ENCODE measurements at places on chromosomes 4 and X.

GRCh38 chrX:111505783-111506182 is 5.7 kb upstream of the SERTM2 start:
- DNase-seq = no peak

- DNase-seq = no peak
Observed at GRCh38 chrX:69618803-69619202, 2.9 kb downstream of the EDA start.

DNA sequence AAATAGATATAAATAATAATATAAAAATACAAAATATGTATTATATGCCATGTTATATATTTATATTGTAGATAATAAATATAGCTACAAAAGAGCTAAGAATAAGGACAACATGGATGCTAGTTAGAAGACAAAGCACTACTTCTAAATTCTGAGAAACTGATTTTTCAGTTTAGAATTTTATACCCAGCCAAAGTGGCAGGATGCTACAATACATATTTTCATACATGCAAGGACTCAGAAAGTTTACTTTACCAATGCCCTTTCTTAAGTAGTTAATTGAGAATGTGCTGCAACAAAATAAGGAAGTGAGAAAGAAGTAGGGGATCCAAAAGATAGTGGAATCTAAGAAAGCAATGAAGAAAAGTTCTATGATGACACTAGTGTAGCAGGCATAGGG is 64.5 kb downstream of the PDE5A start:
- no peak for DNase-seq

- DNase-seq = no peak
Observed at GRCh38 chrX:107197319-107197718, 8.9 kb downstream of the NUP62CL start.

- no peak for DNase-seq
Observed at GRCh38 chrX:46184749-46185148, 360.5 kb downstream of the ZNF674 start.

- DNase-seq = no peak
Observed at GRCh38 chr4:126627255-126627654, 1005.5 kb upstream of the INTU start.

DNA sequence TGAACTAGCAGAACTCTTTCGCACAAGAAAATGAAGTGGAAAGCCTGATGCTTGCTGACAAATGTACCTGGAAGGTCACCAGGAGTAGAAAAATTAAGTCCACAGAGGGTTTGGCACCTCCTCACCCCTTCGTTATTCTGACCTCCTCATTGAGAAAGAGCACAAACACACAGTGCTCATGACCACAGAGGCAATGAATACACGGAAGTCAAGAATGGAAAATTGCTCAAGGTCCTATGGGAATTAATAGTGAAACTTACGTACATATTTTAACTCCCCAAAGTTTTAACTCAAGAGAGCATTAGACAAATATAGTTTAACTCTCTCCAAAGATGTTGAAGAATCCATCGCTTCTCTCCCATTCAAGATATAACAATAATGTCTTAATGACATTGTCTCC is 83.6 kb upstream of the CAMK2D start:
- no peak for DNase-seq

GRCh38 chr4:31974490-31975002 is 1254.4 kb downstream of the PCDH7 start:
- no peak for DNase-seq

GRCh38 chr4:169253113-169253671 is 17.6 kb downstream of the SH3RF1 start:
- no peak for DNase-seq

DNA sequence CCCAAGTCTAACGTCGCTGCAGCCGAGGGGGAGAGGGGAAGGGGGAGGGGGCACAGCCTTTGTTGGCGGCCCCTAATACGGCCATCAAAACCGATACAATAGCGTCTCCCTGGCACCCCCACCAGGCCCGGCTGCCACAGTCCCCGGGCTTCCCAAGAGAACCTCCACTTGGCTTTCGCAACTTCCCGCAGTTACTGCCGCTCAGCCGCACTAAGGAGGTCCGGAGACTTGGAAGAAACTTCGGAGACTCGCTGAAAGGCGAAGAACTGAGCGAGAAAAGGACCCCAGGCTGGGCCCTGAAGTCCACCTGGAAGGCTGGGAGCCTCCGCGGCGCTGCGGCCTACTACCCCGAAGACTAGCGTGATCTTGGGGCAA is 2.8 kb downstream of the NKX6-1 start:
- DNase-seq = no peak

DNA sequence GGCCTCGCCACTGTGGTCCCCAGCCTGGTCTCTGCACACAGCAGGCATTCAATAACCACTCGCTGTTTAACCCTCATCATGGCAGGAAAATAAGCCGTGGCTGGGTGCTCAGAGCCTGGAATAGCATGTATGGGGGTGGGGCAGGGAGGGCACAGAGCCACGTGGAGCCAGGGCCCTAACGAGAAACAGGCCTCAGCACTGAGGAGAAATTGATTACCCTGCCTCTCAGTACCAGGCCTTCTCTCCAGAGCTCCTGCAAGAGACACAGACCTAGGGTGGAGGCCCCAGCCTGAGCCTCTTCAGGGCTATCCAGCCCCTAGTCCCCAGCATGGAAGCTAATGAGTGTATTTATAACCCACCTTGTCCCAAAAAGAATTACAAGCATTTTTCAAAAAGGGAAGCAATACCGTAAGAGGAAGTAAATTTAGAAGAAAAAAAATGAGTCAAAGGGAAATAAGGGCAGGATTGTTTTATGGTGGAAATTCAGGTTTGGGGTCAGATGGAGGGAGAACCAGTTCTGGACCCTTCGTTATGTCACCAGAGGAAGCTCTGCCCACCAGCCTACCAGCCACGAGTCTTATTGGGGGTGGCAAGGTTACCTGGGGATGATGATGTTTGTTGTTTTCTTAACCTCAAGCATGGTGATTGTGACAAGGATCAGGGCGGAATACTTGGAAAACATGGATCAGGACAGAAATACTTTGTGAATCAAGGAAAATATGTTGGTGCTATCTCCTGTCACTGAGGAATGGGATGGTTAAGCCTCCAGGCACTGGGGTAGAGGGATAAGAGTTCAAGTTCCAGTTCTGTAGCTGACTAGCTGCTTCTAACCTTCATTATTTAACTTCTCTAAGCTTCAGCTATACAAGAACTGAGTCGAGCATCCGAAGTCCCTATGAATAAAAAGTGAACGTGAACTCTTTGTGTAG is 101.9 kb upstream of the RBPJ start:
- no peak for DNase-seq

GRCh38 chrX:18377796-18378195 is 23.3 kb upstream of the SCML2 start:
- DNase-seq = no peak

GRCh38 chr4:86338521-86338920 is 21.3 kb downstream of the MAPK10 start:
- no peak for DNase-seq

GRCh38 chrX:109464231-109464630 is 17.7 kb downstream of the GUCY2F start:
- no peak for DNase-seq

DNA sequence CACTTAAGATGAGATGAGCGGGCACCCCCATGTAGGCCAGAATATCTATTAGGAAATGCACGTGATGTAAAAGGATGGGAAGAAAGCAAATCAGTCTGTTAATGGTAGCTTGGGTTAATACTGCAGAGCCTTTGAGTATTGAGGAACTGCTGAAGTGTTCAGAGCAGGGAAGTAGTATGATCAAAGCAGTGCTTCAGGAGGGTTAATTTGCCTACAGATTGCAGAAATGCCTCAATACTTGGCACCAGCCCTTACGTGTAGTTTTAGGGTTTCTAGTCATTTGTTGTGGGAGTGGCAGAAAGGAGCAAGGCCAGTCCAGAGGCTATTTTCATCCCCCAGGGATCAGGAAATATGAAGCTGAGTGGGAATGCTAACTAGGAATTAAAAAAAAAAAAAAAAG is 19.7 kb downstream of the ZFX start:
- DNase-seq = no peak

- no peak for DNase-seq
Observed at GRCh38 chr4:125115941-125116340, 198.8 kb upstream of the FAT4 start.

GRCh38 chrX:71173440-71173839 is 28.8 kb downstream of the NLGN3 start:
- no peak for DNase-seq

DNA sequence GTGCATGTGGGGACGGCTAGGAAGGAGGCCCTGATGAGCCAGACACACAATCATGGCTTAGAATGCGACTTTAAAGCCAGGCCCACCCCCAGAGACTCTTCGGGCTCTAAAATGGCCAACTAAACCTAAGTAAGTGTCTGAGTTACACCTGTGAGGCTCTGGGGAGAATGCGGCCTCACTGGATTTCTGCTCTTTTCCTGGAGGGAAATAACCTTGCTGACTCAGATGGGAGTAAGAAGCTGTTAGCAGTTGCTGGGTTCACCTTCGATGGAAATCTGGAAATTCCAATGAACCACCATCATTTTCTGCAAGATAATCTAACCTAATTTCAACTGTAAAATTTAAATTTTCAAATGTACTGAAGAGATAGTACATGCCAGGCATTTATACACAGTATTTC is 97.6 kb upstream of the MAML3 start:
- no peak for DNase-seq

DNA sequence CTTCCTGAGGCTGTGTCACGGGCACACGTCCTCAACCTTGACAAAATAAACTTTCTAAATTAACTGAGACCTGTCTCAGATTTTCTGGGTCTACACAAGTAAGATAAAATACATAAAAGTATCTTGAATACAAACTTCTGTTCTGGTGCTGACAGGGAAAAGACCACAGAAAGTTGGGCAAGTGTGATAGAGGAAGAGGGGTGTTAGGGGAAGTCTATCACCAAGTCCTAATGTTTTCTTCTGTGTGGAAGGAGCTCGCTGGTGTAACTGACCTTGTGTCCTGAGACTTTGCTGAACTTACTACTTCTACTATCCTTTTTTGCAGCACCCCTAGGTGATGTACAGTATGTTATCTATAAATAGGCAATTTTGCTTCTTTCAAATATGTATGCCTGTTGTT is 97.0 kb upstream of the STIM2 start:
- no peak for DNase-seq

DNA sequence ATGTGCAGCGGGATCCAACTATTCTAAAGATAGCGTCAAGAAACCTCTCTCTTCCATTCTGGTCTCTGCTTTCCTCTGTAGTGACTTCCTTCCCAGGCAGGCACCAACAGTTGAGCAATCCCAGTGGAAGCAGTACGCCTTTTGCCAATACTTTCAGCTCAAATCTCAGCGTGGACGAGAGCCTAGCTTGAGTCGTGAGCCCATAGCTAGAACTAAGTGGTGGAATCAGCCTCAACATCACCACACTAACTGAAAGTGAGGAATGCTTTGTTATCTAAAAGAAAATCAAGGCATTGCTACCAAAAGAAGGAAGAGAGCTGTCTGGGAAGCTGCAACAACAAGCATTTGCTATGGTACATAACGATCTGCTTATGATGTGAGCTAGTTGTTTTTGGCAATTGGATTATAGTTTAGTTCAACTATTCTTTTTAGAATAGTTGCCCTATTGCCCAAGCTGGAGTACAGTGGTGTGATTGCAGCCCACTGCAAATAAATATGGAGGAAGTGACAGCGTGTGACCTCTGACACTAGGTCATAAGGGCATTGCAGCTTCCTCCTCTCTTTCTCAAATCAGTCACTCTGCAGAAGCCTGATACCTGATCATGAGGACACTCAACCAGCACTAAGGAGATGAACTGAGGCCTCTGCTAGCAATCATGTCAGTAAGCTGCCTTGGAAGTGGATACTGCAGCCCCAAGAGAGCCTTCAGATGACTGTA is 24.7 kb upstream of the FRYL start:
- no peak for DNase-seq

DNA sequence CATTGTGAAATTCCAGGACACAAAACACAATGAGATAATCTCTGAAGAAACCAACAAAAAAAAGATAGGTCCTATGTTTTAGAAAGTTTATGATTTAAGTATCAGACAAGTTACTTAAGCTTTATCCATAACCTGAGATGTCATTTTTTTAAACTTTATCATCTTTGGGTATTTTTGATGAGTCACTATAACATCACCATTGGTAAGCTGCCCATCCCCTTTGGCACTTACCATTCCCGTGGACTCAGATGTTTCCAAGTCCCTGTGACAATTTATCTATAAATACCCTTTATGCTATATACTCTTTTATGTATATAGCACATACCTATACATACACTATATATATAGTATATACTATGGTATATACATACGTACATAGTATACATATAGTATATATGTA is 198.9 kb upstream of the GEMIN8 start:
- no peak for DNase-seq

DNA sequence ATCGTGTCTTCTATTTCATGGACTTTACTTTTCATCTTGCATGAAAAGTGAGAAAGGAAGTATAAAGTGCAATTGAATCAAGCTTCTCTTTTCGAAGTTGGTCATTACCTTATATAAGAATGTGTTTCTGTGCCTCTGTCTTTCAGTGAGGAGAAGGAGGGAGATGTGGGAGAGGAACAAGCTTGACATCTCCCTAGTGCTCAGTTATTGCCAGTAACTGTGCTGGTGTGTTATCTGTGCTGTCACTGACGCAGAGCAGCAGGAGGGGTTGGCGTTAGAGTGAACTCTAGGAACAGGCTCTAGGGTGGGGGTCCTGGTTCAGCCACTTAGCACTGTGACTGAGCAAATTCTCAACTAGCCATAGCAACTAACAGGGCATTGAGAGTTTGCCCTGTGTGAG is 34.0 kb upstream of the TBC1D9 start:
- DNase-seq = no peak

- no peak for DNase-seq
Observed at GRCh38 chrX:74514384-74514783, 93.1 kb downstream of the SLC16A2 start.

All from right renal cortex interstitium (tissue), 3 donors.